Hematopoietic multipotent progenitor cell treated with erythropoietin and hydrocortisone succinate and interleukin-3 and kit ligand, for 15 days (in vitro differentiated cells): ENCODE measurements at places on chromosomes 1 and 21.

DNA sequence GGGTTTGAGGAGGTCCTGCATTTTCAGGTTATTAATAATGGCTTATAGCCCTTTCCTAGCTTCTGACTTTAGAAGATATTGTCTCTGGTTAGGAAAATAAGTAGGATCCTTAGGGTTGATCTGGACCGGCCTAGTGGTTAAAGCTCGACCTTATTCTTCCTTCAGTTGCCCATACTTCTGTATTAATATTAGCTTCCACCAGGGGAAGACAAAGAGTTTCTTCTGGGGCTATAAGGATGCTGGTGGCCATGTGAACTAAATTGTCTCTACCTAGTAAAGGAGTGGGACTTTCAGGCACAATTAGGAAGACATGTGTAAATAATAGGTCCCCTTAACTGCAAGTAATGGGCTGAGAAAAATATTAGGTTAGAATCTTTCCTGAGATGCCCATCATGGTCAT is 20.6 kb upstream of the FCGR2A start:
- peak; percentile 55 for DNase-seq

DNA sequence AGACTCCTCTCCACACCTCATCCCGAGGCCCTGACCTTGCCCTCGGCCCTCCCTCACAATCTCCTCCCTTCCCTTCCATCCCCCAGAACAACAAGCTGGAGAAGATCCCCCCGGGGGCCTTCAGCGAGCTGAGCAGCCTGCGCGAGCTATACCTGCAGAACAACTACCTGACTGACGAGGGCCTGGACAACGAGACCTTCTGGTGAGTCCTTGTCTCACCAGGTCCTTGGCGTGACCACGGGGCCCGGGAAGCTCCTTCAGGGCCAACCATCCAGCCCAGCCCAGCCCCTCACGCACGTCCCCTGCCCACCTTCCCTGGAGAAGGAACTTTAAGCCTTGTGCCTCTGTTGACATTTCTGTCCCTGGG is 15.6 kb downstream of the PODN start:
- no peak for DNase-seq

- no peak for DNase-seq
Measured at GRCh38 chr21:39453571-39454179, 1.9 kb downstream of the SH3BGR start.

- DNase-seq: no peak
Measured at GRCh38 chr1:200530623-200531261, 89.8 kb downstream of the KIF14 start.

GRCh38 chr1:217948741-217949140 is 317.6 kb downstream of the SPATA17 start:
- DNase-seq: no peak

- DNase-seq: no peak
Measured at GRCh38 chr1:38831731-38832369, 27.7 kb downstream of the RRAGC start.

DNA sequence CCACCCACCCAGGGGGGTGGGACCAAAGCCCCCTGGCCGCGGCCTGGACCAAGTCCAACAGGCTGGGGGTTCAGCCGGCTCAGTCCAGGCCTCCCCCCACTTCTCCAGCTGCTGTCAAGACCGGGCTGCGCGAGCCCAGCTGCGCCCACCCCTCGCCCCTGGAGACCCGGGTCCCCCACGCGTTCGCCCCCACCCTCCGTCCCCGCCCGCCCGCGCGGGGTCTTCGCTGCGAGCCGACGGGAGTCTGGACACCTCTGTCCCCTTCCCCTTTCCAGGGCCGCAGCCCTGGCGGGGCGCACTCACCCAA is 253 bp downstream of the RAP1GAP start:
- DNase-seq: no peak

DNA sequence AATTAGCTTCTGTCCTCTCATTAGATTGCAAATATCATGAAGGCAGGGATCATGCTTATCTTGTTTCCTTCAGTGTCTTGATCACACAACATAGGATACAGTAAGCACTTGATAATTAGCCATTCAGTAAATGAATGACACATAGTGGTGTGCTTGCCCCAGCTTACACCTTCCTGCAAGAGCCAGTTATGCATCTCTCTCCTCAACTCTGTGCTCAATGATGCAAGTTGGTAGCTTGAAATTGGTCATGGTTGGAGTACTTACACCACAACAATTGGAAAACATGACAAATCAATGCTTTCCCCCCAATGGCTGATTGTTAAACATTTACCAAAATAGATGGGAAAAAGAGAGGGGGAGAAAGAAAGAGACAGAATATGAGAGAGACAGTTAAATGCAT is 129.2 kb downstream of the NUF2 start:
- no peak for DNase-seq

DNA sequence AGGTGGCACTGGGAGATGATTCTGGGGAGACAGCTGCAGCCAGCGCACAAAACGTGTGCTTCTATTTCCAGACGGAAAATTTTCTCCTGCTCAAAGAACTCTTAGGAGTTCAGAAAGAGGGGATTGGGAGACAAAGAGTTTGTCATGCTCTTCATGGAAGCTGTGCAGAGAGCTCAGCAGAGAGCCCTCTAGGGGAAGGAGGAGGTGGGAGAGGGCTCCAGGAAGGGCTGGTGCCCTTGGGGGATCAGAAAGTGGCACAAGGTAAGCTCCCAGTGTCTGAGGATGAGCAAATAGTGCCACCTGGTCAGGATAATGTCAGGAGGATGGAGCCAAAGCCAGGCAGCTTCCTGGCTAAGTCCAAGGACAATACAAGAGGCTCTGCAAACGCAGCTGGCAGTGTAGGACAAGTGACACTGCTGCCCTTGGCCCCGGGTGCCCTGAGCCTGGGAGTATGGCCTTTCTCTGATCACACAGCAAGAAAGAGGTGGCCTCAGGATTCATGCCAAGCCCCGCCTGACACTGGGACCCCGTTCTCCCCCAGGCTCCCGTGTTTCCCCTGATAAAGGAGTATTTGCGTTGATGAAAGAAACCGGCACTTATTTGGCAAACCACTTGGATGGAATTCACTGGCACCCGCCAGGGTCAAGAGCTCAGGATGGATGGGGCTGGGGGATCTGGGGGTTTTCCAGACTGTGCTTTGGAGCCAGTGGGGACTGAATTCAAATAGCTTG is 254.0 kb downstream of the PTPRU start:
- DNase-seq: no peak

DNA sequence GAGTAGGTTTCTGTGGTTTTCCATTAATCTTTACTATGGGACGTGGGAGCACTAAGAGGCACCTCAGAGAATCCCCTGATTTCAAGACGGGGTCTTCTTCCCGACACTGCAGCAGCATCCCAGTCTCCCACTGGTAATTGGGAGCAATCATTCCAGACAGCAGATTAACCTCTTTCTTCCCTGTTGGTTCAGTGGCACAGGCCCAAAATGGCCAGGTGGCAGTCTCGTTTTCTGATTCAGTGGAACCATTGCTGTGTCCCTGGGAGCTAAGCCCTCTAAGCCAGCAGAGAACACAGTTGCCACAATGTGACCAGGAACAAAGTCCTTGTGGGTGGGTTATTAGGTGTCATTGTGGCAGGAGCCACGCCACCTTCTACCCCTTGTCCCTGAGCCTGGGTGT is 342.1 kb downstream of the MATN1 start:
- DNase-seq: no peak

DNA sequence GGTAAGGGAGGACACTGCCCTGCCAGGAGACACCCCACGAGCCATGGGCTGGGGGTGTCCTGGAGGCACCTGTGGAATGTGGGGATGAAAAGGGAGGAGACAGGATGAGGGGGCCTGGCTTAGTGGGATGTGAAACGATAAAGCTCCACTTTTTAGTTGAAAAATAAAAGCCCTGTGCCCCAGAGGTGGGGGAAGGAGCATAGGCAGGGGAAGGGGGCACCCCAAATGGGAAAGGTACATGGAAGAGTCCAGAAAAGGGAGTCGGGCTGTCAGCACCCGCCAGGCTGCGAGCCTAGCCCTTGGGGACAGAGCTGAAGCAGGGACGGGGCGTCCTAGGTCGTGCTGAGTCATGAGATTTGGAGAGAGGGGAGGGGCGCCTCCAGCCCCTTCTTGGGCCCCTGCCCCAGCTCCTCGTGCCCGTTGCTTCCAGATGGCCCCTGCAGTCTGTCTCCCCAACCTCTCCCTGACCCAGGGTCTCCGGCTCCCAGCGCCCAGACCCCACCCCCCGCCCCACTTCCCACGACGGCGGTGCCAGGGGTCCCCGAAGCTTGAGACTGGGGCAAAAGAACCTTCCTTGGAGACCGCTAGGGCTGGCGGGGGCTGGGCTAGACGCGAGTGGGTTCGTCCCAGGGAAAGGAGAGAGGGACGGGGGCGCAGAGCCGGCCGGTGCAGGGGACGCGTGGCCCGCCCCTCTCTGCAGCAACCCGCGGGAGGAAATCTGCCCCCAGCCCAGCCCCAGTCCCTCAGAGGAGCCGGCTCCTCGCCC is 795 bp downstream of the SYT2 start:
- no peak for DNase-seq

- no peak for DNase-seq
Measured at GRCh38 chr21:44701541-44701940, 4.6 kb downstream of the KRTAP10-12 start.

GRCh38 chr1:175481126-175482070 is 262.0 kb downstream of the TNR start:
- peak; percentile 55 for DNase-seq

DNA sequence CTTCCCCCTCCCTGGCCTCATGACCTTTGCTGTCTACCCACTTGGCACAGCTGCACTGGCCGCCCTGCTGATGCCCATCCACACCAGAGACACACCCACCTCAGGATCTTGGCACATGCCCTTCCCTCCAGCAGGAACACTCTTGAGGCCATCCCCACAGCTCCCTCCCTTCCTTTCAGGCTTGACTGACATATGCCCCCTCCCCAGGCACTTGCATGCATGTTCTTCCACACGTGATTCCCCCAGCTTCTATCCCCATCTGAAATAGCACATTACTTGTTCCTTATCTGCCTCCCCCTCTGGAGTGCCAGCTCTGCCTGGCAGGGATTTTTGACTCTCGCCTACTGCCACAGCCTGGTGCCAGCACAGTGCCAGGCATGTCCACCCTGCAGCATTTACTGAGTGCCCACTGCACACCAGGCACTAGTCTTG is 98.5 kb upstream of the SLC25A33 start:
- DNase-seq: no peak

DNA sequence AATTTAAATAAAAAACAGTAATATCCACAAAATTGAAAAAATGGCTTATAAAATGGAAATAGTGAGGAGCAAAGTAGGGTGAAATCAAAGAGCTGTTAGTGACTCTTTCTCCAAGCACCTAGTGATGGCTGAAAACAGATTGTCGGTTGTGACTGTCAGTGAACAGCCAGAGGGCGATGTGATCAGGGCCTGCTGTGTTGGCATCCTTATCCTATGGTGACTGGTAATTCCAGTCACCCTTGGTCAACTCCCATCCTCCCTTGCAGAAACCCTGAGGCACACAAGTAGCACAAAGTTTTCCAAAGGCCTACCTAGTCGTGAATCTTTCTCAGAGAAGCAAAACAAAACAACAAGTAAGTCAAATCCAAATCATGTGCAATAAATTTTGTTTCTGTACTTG is 599.8 kb upstream of the CXADR start:
- DNase-seq: no peak
